ENCODE measurements at places on chromosomes 1 and 21.

GRCh38 chr1:184502161-184502560 is 115.3 kb downstream of the C1orf21 start:
- no peak for DNase-seq

GRCh38 chr1:54252371-54252936 is 52.5 kb downstream of the MRPL37 start:
- DNase-seq, result peak; percentile 24

GRCh38 chr1:29157269-29157601 is 24.5 kb downstream of the SRSF4 start:
- no peak for DNase-seq

GRCh38 chr1:225435487-225435886 is 7.6 kb upstream of the LBR start:
- DNase-seq, result no peak

DNA sequence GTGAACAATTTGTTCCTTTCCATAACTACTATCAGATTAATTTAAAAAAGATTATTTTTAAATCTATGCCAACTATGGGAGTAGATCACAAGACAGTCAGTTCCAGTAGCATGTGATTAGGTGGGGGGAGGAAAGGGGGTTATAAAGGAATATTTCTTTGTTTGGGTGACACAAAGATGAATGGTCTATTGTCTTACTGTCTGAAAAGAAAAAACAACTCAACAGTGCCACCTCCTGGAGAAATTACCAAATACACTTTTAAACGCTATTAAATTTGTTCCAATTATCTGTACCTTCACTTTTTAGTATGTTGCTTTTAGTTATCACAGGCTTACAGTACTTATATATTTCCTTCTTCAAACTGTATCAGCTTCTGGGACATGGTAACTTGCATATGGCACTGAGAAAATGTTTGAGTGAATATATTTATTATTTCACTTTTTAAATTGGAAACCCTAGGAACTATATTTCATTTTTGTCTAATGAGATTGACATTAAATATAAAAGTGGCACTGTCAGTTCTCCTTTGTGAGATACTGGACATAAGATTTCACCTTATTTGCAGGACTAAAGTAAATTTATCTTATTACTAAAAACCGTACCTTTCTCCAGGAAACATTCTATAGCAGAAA is 1.7 kb upstream of the SORT1 start:
- DNase-seq, result no peak

DNA sequence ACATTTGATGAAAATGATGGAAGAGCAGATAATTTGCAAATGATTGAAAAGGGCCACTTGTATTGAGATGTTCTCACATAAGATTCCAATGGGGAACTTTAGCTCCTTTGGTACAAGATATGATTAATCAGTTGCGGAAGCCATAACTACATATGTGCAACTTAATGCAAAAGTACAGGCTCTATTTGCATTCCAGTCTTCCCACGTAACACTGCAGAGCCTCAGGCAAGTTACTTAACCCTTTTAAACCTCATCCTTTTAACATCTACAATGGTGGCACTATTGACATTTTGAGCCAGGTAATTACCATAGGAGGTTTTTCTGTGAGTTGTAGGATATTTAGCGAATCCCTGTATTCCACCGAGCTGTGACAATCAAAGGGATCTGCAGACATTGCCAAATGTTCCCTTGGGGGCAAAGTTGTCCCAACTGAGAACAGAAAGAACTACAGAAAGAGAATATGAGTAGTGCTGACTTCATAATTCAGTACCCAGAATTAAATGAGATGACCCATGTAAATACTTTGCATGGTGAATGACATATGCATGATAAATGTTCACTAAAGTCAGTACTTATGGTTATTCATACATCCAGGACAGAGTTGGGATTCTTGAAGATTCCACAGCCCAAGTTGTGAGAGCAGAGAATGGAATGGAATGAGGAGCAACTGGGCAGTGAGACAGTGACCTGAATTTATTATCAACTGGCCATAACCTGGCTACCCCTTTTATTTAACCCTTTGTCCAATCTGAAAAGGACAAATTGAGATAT is 62.6 kb downstream of the SPAG17 start:
- DNase-seq, result no peak

DNA sequence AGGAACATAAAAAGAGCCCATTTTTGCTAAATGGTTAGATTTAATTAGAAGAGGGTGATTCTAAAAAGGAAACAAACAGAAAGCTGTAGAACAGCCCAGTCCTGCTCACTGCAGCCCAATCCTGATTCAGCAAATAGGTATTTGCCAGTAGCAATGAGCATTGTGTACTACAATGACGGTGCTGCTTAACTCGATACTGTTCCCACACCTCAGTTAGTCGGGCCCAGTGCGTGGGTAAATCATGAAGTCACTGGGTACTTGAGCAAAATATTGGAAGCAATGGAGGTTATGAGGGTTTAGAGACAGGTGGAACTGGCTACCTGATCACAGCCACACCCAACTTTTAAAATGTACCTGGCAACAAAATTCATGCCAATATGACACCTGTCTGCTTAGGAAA is 101.5 kb upstream of the ADGRL2 start:
- no peak for DNase-seq

DNA sequence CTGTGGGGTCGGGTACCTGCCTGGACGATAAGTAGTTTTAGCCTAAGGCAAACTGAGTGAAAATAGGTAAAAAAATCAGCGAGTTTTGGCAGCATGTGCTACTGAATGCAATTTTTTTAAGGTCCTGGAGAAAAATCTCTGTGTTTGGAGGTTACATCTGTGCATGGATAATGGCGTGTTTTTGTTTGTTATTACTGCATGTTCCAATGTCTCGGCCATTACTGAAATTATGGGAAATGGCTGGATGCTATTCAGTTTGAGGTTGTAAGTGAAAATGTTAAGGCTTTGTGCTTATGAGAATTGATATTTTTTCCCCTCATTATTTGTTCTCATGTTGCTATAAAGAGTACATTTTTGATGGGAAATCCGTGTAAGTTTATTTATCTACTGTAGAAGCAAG is 441.7 kb downstream of the PRDM2 start:
- no peak for DNase-seq

DNA sequence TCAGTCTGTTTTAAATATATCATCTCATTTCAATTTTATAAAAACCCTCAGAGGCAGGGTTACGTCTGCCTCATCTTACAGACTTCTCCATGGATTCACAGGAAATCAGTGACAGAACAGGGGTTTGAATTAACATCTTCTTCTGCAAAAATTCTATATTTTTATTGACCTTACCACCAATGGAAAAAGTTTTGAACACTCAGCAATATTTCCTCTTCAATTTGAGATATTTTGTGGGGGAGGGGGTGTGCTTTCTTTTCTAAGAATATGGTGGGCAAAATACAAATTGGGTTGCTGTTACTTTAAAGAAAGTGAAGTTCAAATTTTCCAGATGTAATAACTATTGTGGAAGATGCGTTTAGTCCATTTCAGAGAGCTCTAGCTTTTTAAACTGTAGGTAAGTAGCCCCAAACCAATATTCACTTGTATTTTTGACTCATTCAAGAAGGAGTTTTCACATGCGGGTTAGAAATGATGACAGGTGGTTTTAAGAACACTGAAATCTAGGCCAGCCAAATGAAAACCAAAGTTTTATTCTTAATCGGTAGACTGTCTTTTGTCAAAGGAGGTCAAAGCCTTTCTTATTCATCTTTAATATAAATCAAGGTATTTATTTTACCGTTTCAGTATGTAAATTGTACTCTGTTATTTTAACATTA is 17.4 kb downstream of the TGFB2 start:
- no peak for DNase-seq

- DNase-seq, result no peak
Observed at GRCh38 chr1:76390456-76390855, 315.9 kb downstream of the ST6GALNAC3 start.

DNA sequence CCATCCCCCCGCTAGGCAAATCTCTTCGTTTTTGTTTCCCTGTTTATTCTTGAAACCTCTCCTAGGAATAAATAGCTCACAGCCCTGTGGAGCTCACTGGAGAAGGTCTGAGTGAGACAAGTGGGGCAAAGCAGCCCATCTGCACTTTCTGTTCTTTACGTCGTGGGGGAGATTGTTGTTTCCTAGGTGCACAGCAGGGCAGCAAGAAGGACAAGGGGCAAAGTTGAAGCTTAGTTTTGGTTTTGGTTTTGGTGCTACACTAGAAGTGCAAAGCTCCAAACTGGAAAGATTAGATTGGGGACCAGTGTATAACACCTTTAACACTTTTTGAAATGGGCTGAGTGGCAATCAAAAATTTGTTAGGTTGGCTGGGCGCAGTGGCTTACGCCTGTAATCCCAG is 76.6 kb downstream of the GPR88 start:
- no peak for DNase-seq

DNA sequence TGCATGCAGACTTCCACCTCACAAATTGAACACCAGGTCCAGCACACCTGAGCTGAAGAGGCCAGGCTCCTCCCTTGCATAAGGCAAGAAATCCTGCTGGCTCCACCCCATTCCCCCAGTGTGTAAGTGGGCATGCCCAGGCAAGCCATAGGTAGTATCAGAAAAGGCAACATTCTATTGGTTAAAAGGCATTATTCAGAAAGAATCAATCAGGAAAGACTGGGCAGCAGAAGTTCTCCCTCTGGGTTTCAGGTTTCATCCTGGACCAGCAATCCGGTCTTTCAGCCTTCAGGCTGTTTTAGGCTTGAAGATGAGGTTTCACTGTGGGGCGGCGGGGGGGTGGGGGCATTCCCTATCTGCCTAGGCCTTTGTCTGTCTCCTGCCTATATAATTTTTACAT is 42.0 kb upstream of the LHX8 start:
- DNase-seq, result no peak

GRCh38 chr1:116766616-116767469 is 12.6 kb downstream of the CD2 start:
- no peak for DNase-seq

GRCh38 chr1:173082913-173083312 is 32.2 kb upstream of the TNFSF18 start:
- DNase-seq, result no peak

DNA sequence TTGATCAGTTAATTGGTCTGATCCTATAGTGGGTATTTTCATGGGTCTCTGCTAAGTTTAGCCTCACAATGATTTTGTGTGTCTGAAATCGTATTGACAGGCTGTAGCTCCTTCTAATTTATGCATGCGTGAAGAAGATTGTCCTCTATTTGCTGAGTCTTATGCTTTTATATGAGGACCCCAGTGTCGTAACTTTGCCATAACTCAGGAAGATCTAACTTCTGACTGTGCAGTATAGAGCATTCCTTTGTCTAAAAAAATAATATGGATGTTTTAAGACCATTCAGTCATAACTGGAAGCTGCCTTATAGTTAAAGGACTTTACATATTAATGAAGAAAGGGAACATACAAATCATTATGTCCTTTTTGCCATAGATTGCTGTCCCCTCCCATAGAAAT is 73.3 kb downstream of the CAMTA1 start:
- no peak for DNase-seq

DNA sequence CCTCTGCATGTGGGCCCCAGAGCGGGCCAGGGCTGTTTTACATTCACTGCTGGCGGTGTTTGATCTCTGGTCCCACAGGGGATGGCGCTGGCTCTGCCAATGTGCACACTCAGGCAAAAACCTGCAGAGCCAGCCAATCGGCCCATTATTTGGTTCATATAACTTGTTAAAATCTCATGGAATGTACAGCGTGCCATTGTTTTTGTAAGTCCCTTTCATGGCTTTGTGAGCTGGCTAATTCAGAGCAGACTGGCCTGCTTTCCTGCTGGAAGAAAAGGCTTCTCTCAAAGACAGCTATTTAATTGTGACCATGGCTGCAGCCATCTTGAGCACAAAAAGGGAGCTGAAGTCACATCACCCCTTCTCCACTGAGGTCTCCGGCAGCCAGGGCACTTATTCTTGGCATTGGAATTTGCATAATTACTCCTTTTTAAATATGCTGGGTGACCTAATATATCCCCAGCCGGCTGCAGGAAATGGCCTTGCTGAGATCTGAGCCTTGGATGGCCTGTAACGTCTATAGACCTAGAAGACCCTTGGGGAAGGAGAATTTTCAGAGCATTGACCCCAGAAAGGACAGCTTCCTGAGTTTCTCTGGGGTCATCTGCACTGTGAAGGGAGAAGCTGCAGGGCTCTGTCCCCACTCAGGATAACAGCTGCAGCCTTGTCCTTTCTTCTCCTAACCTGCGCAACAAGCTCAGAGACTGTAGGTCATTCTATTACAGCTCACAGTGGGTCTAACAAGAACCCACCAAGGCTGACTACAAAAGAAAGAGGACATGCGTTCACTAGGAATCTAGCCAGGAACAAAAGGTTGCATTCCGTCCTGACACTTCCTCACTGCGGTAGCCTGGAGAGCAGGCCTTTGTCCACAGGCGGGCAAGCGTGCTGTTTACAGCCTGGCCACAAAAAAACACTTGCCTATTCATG is 45.8 kb downstream of the BCAR3 start:
- no peak for DNase-seq

DNA sequence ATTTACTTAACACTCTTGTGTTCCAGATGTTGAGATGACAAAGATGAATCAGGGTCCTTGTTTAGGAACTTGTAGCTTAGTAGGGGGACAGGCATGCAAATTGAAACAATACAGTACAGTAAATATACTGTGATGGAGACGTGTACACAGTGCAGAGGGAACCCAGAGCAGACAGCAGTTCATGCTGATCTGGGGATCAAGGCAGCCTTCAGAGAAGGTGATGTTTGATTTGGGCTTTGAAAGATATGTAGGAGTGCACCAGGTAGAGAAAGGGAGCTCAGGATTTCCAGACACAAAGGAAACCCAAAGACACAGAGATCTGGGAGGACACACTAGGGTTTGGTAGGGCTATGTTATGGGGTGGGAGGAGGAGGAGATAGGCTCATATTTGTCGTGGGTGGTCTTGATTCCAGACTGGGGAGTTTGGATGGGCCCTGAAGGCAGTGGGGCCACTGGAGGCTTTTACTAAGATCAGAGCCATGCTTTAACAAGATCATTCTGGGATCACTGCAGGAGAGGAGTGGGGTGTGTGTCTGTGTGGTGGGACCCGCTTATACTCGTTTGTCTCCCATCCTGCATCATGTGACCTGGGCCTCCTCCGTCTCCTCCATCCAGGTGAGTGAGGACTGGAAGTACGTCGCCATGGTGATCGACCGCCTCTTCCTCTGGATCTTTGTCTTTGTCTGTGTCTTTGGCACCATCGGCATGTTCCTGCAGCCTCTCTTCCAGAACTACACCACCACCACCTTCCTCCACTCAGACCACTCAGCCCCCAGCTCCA is 7.8 kb downstream of the CHRNB2 start:
- DNase-seq, result no peak

DNA sequence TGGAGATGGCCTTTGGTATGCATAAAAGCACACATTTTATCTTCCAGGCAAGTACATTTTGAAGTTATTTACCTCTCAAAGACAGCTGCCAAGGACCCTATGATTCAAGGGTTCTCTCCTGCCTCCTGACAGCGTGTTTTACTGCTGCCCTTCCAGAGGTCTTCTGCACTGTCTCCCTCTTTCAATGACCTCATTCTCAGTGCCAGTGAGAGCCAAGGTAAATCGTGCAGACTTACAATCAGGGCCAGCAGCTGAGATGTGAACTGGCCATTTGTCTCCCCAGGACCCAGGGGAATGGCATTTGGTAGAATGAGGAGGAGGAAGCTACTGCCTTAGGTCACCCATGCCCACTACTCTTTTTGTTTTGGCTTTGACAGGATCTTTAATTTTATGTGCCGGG is 84.2 kb upstream of the FGGY start:
- no peak for DNase-seq

GRCh38 chr1:20699558-20699957 is 18.2 kb downstream of the KIF17 start:
- no peak for DNase-seq
